ENCODE measurements at places on chromosomes 3 and 15. TPM values are rescaled to one million over a fixed set of nuclear protein-coding genes. Genes with fewer than 3 reads are reported as not detected.

The HRH1 gene
- total RNA-seq = 0.75 TPM

The SOX14 gene
- total RNA-seq = not detected

The ARPP21 gene
- not detected for total RNA-seq

The EIF5A2 gene
- total RNA-seq = 13.9 TPM

The SCAANT1 gene
- total RNA-seq = not detected

The SLC2A2 gene
- not detected for total RNA-seq

The SNRPA1 gene
- 27.6 TPM for total RNA-seq

The PROS1 gene
- total RNA-seq = 62.7 TPM

The CFAP100 gene
- not detected for total RNA-seq

The MEX3B gene
- total RNA-seq = 2.2 TPM

The MSL2 gene
- 19.0 TPM for total RNA-seq

The USP50 gene
- total RNA-seq = 0.67 TPM

The TAGLN3 gene
- 0.77 TPM for total RNA-seq

The CRYGS gene
- 0.18 TPM for total RNA-seq

The ILDR1 gene
- not detected for total RNA-seq

The PRR23C gene
- not detected for total RNA-seq

All from heart left ventricle (tissue), 16 donors.